ENCODE measurements at places on chromosomes 5 and 9. TPM values are rescaled to one million over a fixed set of nuclear protein-coding genes. Genes with fewer than 3 reads are reported as not detected.

DNA sequence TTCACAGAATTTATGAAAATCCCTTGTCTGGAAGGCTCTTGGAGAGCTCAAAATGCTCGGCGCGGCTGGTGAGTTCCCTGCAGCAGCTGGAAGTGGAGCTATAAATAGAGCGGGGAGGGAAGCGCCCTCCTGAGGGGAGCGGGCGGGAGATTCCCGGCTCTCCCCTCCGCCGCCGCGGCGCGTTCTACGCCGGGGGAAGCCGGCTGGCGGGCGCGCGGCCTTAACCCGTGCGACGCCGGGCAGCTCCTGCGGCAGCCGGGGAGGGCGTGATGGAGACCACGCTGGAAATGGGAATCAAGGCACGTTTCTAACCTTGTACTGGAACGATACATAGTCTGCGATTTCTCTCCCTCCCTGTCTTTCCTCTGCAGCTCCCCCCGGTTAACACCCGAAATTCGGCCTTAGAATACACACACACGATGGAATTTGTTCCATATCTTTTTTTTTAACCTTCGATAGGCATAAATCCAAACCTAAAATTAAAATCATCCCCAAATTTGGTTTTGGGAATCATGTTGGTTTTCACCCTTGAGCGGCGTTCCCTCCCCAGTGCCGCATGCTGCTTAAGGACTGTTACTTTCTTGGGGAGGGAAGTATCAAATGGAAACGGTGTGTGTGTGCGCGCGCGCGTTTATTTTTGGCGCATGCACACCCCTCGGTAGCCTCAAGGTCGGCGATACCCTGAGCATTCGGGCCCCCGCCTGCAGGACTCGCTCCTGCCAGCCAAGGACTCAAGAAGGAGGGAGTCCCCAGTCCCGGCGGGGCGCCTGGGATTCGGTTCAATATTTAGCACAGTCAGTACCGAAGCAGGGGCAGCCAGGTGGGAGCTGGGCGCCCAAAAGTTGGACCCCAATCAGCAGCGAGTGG is 306.3 kb upstream of the KCNN2 start:
- peak; percentile 88 for DNase-seq

- DNase-seq = no peak
Measured at GRCh38 chr5:10635257-10635866, 71.5 kb downstream of the ANKRD33B start.

- no peak for DNase-seq
Measured at GRCh38 chr5:82847562-82847961, 229.6 kb downstream of the TMEM167A start.

CARTPT gene
- not detected for total RNA-seq

SOX30 gene
- not detected for total RNA-seq

MARCOL gene
- not detected for total RNA-seq

DNA sequence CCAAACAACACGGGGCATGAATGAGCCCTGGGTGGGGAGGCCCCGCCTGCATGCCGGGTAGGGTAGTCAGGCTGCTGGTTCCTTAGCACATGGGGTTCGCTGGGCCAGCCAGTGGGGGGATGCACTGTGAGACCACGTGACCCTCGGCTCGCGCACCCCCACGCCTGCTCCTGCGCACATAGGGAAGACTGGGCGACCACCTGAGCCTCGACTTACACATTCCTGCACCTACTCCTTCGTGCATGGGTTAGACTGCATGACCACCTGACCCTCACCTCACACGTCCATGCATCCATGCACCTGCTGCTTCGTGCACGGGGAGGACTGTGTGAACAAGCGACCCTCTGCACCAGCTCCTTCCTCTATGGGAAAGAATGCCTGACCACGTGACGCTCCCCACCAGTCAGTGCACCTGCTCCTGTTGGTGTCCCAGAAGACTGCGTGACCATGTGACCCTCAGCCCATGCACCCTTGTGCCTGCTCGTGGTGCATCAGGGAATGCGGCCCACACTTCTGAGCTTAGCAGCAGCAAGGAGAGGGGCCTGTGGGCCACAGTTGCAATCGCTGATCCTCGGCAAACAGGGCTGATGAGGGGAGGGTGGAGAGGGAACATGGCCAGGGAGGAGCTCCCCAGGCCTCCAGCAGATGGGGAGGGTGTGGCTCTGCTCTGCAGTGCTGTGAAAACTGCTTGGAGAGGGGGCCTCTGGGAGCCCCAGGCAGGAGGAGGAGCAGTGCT is 18.1 kb downstream of the LPCAT1 start:
- DNase-seq = no peak

SPINK6 gene
- not detected for total RNA-seq

DNA sequence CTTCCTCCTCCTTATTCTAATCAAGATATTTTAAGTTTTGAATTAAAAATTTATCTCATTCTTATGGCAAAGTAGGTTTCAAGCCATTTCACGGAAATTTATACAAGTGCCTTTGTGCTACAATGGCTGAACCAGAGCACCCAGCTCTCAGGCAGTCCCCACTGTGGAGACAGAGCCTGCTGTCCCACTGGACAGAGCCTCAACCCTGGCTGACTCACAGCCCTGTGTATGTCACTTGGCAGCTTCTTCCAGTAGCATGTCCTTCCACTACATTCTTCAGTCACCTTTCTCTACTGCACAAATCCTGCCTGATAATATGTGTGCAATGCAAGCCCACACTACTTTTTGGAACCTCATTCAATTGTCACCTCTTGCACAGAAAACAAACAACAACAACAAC is 253.1 kb downstream of the PDE4D start:
- no peak for DNase-seq

- DNase-seq = no peak
Measured at GRCh38 chr5:1503241-1504068, 20.3 kb downstream of the LPCAT1 start.

- DNase-seq = no peak
Measured at GRCh38 chr9:110131499-110131898, 76.5 kb downstream of the C9orf152 start.

TLR4 gene
- total RNA-seq = 28.9 TPM

- DNase-seq = no peak
Measured at GRCh38 chr5:15799612-15800011, 299.6 kb downstream of the FBXL7 start.

DNA sequence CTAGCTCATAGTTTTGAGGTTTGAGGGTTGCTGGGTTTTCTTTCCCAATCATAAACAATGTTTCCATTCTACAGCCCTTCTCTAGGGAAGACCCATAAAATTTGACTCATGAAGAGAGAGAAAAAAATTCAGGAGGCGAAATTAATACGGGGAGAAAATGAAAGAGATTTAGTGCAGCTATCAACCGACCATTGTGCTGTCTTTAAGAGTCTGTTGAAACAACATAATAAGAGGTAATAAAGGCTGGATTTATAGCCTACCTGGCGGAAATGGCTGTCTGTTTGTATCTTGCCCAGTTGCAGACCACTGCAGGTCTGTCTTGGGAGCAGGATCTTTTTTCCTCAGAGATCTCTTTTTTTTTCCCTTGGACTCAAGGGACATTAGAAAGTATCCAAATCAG is 66.9 kb downstream of the TLR4 start:
- DNase-seq = no peak

DNA sequence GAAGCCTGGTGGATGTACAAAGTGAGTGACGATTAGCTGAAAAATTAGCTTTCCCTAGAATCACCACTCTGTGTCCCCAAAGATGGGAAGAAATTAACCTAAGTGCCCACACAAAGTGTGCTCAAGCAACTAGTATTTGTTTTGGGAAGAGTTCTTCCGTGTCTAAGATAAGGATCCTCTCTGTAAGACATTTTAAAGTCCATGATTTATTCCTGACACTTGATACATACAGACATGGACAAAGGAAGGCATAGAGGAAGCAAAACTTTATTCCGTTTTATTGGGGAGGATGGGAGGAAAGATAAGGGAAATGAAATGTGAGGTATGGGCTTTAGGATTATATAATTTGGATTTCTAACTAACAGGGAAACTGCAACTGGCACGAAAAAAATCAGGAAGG is 1772.6 kb downstream of the EFNA5 start:
- DNase-seq = no peak

GHR gene
- total RNA-seq = 2.7 TPM

PAPPA gene
- 214 TPM for total RNA-seq

DNA sequence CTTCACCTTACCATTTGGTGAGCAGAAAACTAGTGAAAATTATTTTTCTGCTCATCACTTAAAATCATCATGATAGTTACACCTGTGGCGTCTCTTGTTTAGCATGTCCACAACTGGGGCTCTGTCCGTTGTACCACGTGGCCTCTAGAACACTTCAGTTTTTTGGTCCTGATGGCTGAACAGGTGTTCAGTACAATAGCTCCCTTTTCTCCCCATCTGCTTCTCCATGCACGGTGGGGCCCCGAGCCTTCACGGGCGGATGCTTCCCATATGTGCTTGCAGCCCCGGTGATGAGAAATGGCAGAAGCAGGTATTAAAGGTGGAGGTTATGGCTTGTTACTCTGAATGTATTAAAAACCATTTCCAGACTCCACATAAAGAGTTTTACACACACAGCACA is 304.1 kb downstream of the CWC27 start:
- no peak for DNase-seq

GRCh38 chr5:13346401-13346800 is 598.1 kb downstream of the DNAH5 start:
- DNase-seq = no peak

DNA sequence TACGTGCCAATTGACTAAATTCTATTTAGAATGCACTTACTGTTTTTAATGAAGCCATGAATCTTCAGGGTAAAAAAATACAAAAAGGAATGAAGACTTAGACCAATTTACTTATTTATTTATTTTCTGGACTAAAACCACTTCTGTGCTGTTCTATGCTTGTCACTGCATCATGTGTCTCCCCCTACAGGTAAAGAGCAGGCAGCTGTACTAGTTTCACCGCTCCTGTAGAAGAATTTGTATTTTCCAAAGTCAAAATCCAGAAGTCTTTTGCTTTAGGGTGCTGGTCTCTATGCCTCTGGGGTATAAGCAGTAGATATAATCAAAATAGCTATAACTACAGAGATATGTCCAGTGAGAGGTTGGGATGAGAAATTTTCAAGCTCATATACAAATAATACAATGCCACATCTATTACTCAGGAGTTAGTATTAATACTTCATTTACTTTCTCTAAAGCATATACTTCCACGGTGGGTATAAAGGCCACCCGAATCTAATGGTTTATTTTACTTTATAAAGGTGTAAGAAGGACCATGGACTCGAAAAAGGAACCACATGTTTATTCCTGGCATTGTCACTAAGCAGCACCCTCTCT is 591.5 kb downstream of the RAB3C start:
- no peak for DNase-seq

Data from osteocyte (in vitro differentiated cells).